ENCODE measurements at places on chromosomes 13 and 19.
A peak's percentile ranks its signal among the peaks of the same experiment; 100 is the strongest.

DNA sequence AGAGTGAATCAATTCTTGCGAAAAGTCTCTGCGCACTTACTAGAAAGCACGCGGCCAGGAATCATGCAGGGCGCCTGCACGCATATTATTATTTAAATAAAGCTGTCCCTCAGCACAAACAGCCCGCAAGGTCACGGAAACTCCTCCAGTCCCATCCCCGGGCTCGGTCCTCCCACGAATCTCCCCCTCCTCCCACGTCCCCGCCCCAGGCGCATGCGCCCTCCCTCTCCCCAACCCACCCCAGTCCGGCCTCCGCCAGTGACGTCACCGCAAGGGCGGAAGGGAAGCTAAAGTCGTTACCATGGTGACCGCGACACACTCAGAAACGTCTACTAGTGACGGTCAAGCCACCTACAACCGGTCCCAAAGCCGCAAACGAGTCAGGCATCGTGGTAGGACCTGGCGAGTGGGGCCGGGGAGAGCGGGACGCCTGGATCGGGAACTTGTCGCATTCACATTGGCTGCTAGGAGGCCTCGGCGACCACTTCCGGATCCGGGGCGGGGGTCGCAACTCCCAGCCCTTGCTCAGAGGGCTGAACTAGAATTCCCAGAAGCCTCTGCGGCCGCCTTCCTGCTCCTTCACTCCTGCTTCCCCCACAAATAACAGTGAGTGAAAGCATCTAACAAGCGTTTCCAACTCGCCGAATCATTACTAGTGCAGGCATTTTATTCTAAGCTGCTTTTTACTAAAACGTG lies at the start of gene ZSCAN5A:
Gene ZSCAN5A (minus strand): TSS at position 459 of the 696 bp plus-strand sequence. CDS start 89,793 bp downstream, outside the sequence.
- DNase-seq, result peak; percentile 99

GRCh38 chr19:2235381-2236063 lies 607 bp downstream of the PLEKHJ1 start:
- DNase-seq, result peak; percentile 70

- DNase-seq, result no peak
Observed at GRCh38 chr13:51015973-51016372, 95.1 kb downstream of the C13orf42 start.

- no peak for DNase-seq
Observed at GRCh38 chr13:49351871-49352270, 92.0 kb downstream of the CAB39L start.

DNA sequence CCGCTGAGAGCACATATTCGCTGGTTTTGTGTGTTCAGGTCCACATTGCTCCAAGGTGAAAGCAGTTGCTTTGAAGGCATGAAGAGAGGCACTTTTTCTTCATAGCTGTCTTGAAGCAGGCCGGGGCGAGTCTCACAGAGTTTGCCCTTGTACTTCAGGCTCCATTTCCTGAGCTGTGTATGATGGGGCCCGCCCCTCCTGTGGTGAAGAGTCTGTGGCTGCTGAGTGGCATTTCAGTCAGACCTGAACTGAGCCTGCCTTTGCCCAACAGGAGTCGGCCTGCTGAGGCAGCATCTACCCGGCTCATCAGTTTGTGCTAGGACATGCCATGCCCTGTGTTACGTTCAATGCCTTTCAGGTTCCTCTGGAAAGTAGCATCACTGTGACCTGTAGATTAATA lies 44.4 kb upstream of the C1QTNF9 start:
- DNase-seq, result peak; percentile 92

GRCh38 chr19:8569066-8569771 lies 8.0 kb downstream of the MYO1F start:
- peak; percentile 84 for DNase-seq

- DNase-seq, result peak; percentile 94
Observed at GRCh38 chr19:1066748-1067340, at the start of gene ARHGAP45. Gene ARHGAP45, plus strand, starts transcription at chr19:1067167. Its CDS starts 239 bp downstream, at chr19:1067406.

DNA sequence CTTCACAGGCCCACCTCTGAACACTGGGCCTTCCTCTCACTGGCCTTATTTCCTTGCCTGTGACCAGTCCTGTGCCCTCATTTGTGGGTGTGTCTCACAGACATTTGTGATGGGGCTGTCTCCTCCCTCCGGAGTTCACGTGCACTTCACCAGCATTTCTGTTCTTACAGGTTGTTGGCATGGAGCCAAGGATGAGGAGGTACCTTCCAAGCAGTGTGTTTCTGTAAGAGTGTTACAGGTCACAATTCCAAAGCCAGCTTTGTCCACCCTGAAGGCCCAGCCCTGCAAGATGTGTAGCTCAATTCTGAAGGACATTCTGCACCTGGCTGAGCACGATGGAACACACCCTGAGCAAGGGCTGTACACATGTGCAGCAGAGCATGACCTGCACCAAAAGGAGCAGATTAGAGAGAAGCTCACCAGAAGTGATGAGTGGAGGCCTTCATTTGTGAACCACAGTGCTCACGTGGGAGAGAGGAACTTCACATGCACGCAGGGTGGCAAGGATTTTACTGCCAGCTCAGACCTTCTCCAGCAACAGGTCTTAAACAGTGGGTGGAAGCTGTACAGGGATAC lies 8.1 kb downstream of the ZNF749 start:
- DNase-seq, result no peak

DNA sequence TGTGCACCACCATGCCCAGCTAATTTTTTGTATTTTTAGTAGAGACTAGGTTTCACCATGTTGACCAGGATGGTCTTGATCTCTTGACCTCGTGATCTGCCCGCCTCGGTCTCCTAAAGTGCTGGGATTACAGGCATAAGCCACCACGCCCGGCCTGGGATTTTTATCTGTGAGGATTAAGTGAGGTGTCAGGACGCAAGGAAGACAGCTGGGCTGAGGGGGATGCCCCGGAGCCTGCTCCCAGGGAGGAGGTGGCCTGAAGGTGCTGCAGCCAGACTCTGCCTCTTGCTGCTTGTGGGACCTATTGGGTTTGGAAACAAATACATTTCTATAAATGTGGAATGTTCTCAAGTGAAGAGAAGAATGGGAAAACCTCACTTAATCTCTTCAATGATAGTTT lies 131.6 kb downstream of the OLFM4 start:
- DNase-seq, result no peak

DNA sequence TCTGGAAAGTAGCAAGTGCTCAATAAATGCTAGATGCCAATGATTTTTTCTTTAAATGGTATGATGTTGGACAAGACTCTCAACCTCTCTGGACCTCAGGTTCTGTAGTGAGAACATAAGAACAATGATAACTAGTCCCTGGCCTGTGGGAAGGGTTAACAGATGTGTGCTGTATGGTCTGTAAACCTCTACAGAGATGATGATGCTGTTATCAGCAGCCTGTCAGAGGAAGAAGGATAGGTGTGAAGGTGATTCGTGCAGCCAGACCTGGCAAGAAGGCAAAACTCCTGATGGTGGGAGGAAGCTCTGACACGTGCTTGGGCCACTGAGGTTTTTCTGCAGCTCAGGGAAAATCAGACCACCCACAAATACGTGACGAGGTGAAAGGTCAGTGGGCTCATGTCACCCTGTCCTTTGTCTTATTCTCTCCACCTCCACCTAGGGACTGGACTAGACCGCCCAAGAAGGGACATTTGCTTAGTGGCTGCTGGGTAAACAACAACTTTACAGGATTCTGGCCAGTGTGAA lies 36.7 kb upstream of the UBL3 start:
- DNase-seq, result no peak

DNA sequence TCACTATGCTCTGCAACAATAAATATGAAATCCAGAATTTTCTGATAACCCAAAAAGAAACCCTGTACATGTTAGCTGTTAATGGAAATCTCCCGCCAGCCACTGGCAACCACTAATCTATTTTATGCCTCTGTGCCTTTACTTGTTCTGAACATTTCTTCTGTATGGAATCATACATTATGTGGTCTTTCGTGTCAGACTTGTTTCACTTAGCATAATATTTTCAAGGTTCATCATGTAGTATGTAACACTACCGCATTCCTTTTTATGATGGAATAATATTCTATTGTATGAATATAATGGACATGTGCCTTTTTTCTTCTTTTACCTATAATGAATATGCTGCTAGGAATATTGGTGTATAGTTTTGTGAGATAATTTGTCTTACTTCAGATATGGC lies 1123.3 kb downstream of the EFNB2 start:
- no peak for DNase-seq

DNA sequence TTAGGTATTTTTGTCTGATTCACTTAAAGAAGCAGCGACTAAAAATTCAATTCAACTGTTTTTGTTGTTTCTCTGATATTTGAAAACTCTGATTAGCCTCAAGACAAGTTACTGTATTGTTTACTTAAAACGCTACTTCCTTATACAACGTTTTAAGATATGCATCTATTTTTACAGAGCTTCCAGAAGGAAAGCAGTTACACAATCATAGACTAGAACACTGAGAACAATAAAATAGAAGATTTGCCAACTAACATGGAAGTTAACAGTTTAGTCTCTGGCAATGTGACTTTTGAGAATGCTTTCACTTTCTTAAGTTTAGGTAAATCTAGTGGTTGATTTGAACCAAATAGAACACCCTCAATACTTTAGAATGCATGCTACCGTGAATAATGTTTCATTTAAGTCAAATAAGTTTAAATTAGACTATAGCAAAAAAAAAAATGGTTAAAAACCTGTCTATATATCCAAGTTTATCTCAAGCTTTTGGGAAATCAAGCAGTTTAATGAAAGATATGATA lies 614.8 kb downstream of the DACH1 start:
- DNase-seq, result no peak

DNA sequence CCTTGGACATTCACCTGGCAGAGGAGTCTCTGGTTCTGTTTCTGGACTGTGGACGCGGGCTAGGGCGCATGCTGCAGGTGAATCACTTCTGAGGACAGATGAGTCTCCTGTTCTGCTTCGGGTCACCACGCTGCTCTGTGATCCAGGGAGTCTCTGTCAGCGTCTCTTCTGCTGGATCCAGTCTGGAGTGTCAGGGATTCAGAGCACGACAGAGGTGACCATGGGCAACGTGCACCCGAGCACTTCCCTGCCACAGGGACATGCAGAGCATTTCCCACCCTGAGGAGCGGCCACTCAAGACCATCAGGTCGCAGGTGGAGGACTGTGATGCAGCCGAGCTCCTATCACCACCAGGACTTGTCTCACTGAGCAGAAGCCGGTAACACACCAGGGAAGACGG lies 24.4 kb upstream of the LILRA2 start:
- DNase-seq, result no peak

DNA sequence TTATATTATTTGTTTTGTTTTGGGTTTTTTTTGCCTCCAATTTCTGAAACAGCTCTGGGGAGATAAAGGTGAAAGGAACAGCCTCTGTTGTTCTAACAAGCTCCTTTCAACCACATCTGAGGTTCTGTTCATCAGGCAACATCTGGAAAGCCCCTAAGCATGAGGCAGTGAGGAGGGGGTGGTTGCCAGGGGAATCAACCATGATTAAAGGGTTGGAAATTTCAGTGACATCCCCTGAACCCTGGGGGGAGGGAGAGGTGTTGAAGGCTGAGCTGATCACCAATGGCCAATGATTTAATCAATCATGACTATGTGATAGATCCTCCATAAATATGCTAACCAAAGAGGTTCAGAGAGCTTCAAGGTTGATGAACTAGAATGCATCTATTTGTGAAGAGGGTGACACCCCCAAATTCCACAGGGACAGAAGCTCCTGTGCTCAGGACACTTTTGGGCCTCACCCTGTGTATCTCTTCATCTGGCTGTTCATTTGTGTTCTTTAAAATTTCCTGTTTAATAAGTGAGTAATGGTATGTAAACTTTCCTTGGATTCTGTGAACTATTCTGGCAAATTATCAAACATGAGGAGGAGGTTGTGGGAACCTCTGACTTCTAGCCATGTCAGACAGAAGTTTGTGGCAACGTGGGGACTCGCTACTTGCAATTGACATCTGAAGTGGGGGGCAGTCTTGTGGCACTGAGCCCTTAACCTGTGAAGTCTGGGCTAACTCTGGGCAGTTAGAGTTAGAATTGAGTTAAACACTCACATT lies 221.3 kb downstream of the NHLRC3 start:
- peak; percentile 68 for DNase-seq

DNA sequence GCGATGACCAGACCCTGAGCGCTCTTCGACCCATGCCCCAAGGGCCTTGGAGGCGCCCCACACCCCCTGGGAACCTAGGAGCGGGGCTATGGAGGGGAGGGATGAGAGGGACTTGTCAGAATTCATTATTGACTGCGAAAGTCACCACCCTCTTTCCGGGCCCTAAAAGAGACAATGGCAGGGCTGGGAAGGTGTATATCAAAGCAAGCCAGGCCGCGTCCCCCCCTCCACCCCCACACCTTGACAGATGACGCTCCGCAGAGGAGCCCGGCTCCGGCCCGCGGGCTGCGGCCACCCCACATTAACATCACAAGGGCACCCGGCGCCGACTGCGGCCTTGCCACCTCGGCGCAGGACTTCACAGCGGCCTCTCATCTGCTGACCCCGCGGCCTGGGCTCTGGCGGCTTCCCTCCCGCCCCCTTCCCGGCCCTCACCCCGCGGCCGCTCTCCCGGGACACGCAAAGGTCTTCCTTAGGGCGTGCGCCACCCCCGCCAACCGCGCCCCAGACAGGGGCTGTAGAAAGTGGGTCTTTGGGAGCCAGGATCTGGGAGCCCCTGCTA lies 2.4 kb downstream of the CDX2 start:
- no peak for DNase-seq

DNA sequence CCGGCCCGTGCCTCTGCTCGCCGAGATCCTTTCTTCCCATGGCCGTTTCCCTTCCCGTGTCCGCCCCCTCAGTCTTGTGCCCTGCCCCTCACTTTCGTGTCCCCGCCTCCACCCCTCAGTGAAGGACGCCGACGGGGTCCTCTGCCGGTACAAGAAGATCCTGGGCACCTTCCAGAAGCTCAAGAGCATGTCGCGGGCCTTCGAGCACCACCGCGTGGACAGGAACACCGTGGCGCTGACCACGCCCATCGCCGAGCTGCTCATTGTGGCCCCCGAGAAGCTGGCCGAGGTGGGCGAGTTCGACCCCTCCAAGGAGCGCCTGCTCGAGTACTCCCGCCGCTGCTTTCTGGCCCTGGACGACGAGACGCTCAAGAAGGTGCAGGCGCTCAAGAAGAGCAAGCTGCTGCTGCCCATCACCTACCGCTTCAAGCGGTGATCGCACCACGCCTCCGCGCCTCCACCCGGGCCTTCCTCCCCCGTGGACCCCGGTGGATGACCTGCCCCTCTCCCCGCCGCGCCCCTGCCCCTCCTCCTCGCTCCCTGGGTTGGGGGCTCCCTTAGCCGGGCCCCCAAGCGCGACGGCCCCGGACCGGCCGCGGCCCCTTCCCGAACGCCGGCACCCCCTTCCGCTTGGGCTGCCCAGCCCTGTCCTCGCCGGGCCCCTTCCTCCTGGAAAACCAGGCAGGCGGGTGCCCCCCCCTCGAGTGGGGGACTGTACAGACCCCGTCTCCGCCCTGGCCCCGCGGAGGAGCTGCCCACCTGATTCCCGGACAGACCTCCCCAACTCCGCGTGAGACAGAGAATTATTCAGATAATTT lies 2.3 kb upstream of the U2AF2 start:
- no peak for DNase-seq

GRCh38 chr13:75657111-75657510 lies 21.0 kb downstream of the LMO7 start:
- no peak for DNase-seq
